ENCODE measurements at places on chromosomes 16 and 17.

DNA sequence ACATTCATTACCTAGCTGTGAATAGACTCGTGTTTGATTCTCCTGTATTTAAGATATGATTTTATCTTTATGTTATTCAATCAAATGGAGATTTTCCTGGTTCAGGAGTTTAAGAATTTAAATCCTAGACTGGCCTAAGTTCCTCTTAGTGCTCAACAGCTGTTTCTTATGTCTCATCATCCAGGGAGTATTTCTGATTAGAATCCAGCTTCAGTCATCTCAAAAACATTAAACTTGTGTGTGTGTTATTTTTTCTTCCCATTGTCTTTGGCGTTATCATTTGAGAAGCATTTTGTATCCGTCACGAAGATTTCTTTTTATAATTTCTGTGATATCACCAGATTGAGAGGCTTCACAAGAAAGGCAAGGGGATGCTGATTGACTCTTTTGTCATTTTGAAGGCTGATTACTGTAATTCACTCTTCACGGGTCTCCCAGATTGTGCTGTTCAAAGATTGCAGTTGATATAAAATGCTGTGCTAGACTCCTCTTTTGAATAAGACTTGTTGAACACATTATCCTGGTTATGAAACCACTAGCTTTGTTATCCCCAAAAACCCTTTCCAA, 204.8 kb downstream of the CDH8 start:
- no peak for DNase-seq

GRCh38 chr17:40509626-40510327, 8.4 kb upstream of the TNS4 start:
- DNase-seq = no peak

DNA sequence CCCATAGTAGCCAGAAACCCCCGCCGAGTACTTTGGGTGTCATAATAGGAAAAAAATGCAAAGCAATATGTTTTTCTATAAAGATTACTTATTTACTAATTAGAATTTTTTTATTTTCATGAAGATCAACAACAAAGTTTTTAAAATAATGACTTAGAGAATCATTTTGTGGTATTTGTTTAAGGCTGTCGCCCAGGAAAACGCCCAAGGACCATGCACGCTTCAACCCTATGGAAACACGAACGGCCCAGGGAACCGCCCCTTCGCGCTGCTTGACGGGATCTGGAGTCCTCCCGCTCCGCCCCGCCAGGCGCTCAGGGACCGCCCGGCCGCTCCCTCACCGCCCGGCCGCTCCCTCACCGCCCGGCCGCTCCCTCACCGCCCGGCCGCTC, 408 bp upstream of the KPNA2 start:
- DNase-seq = no peak

DNA sequence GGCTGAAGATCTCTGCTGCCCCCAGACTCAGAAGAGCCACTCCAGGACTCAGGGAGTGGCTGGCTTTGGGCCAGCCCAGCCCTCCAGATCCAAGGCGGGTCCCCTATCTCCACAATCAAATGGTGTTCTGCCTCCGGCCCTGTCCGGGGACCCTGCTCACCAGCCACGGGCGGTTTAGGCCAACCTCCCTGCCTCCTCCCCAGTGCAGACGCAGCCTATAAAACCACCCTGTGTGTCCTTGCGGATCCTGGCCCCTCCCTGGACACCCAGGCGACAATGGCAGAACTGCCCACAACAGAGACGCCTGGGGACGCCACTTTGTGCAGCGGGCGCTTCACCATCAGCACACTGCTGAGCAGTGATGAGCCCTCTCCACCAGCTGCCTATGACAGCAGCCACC, at the start of gene SLC12A3:
TSS of gene SLC12A3 (plus strand) at position 248 of the 400 bp plus-strand sequence. CDS start at position 277, 29 bp downstream.
- DNase-seq = no peak

DNA sequence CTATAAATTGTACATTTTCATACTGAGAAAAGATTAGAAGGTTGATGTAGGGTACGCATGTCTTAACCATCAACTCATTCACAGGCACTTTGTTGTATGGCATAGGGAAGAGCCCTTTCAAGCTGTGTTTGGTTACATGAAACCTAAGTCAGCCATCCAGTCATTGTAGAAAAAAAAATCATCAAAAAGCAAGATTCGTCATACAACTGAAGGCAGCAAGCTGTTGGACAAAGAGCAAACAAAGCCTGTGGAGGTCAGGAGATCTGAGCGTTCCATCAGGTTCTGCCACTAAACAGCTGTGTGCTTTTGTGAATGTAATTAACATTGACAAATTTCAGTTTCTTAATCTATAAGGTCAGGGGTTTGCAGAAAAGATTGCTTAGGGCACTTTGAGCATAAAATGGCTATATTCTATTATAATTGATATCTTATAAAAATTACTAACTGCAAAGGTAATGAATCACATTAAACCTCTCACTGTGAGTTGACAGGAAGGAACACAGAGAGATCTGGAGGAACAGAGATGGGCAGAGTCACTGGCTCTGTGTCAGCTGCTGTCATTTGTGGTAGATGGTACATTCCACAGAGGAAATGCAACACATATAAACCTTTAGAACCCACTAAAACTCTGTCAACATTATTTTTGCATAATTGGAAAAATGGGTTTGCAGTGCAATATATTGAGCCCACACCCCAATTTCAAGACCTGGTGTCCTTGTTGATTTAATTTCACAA, 66.3 kb upstream of the MYOCD start:
- no peak for DNase-seq

DNA sequence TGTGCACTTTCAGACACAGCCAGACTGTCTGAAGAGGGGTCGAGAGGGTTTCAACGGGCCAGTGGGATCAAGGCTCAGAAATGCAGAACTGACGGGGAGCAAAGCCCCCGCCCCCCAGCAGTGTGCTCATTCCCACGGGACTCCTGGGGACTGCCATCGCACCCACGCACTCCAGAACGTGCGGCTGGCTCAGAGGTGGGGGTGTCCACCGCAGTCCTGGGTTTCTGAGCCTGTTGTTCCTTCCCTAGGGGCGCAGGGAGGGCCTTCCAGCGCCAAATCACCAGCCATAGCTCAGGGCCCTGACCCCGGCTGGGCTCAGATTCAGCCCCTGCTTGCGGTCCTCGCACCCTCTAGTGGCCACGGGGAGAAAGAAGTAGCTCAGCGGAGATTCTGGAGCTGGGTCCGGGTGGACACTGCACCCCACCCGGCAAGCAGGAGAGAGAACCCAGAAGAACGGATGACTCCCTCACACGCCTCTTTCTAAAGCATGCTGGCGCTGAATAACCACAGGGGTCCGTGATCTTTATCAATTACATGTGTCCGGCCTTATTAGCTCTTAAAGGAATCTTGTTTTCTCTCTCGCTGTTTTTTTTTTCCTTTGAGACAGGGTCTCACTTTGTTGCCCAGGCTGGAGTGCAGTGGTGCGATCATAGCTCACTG, 45.0 kb upstream of the USP7 start:
- peak; percentile 57 for DNase-seq

GRCh38 chr16:10966129-10966528, 21.8 kb downstream of the CLEC16A start:
- no peak for DNase-seq

DNA sequence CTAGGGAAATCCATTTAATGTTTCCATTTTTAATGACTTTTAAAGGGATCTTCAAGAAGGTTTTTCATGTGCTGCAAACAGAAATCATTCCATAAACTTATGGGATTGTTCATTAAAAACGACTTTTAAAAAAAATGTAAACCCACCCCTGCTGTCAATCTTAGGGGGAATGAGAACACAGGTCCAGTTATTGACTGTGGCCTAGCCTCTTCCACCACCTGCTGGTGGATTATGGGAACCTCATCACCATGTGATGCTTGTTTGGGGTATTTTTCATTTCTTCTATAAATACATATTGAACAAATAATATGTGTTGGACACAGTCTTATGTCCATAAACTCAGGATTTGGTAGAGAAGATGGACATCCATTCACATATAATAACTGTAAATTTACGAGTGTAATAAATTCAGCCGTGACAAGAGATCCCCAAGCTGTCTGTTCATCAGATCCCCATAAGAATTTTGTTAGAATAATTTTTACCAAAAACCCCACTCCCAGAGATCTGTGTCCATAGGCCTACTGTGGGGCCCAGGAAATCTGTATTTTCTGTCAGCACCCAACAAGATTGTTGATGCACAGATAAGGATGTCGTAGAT, 42.0 kb upstream of the TMC5 start:
- DNase-seq = peak; percentile 15

GRCh38 chr17:82272495-82273326, 789 bp downstream of the CSNK1D start:
- DNase-seq = peak; percentile 35

- peak; percentile 92 for DNase-seq
These were observed 2.5 kb downstream of the CORO1A start for GRCh38 chr16:30185683-30186421.

DNA sequence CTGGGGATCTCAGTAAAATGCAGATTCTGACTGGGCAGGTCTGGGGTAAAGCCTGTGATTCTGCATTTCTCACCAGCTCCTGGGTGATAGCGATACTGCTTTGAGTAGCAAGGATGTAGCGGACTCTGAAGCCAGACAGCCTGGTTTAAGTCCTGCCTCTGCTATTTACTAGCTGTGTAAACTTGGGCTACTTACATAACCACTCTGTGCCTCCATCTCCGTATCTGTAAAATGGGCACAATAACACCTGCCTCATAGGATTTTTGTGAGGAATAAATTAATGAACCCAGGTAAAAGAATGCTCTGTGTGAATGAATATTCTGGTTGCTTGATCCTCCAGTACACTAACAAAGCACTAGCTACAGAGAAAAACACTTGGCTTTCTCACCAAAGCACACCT, 54.4 kb downstream of the TMEM132E start:
- DNase-seq = no peak

GRCh38 chr17:39687546-39688474, at the start of gene PGAP3:
Gene PGAP3, minus strand, starts transcription at chr17:39688057. Its CDS starts 43 bp downstream, at chr17:39688014.
- DNase-seq = peak; percentile 83

- no peak for DNase-seq
These were observed 278.8 kb upstream of the C16orf82 start for GRCh38 chr16:26787924-26788323.

DNA sequence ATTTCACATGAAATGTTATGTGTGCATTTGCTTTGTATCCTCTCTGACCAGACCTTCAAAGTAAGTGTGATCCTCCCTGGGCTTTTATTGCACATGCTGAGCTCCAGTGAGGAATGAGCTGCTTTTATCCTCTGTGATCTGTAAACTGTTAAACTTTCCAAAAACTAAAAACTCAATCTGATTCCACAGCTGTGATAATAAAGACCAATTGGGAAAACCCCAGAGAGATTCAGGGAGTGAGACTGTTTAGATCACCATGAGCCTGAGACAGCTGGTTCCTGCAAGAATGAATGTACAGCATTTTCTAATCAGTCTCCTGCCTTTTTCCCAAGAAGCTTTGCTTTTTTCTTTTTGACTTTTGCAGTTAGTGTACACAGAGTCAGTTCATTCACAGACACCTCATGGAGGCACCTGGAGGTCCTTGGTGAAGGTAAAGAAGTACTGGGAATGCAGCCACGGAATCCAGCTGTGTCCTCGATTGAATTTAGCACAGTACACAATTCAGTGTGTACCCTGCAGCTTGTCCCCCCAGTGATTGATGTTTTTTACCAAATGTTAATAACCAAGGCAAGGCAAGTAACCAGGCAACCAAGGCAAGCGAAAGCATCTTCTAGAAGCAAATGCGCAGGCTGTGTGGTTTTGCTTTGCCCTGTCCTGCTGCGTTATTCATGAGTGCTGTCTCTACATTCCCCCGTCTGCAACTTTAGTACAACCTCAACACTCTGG, 182.6 kb downstream of the LGALS9B start:
- DNase-seq = no peak

DNA sequence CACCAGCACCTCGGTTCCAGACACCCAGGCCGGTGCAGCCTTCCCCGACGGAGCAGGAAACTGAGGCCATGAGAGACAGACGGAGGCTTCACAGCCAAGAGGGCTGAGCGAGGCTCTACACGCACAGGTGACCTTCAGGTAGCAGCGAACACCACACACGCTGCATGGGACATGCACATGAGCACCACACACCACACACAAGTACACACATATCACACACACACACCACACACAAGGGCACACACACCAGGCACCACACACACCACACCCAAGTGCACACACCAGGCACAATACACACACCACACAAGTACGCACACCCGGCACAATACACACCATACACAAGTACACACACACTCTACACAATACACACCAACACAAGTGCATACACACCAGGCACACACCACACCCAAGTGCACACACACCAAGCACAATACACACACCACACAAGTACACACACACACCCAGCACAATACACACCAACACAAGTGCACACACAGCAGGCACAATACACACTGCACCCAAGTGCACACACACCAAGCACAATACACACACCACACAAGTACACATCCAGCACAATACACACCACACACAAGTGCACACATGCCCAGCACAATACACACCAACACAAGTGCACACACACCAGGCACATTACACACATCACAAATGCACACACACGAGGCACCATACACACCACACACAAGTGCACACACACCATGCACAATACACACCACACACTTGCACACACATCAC, 33.4 kb upstream of the ZNF469 start:
- DNase-seq = no peak

DNA sequence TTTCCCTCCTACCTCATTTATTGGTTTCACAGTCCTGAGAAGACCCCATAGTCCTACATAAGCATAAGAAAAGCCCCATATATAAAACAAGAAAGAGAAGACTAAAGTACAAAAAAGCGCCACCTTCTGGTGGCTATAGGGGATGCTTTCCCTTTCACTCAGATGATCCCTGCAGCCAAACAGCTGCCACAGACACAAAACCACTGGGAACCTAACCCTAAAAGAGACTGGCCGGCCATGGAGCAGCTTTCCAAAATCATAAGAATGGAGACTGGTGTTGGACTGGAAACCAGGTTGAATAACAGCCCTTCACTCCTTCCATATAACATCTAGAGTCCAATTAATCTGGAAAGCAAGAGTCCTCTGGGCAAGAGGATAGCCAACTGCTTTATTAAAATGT, 11.4 kb downstream of the DYNC1LI2 start:
- DNase-seq = peak; percentile 22

All from CD4-positive, alpha-beta T cell treated with Interleukin-4 for 4 hours (primary cell).